Left ventricle myocardium superior (tissue), 1 donor: ENCODE measurements at places on chromosomes 11 and 22. TPM values are rescaled to one million over a fixed set of nuclear protein-coding genes. Genes with fewer than 3 reads are reported as not detected.

- peak; percentile 82 for DNase-seq
These were observed 12.6 kb upstream of the APLNR start for GRCh38 chr11:57249384-57250319.

DNA sequence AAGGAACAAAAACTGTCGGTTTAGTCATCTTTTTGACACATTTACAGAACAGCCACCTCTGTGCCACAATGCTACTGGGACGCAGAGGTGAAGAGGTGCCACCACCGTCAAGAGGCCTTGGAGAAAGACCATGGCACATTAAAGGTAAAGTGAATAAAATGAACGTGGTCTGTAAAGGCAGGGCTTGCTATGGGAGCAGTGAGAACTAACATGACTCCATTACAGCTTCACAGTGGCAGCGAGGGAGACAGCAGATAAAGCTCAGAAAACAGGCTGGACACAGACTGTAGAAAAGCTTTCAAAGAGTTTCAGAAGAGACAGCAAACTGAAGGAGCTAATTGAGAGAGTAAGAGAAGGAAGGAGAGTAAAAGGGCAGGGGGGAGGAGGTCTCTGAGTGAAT, 102.9 kb downstream of the GAB2 start:
- DNase-seq, result no peak

- no peak for DNase-seq
These were observed 343.6 kb upstream of the MTNR1B start for GRCh38 chr11:92625894-92626293.

The HTR3B gene
- total RNA-seq, result not detected

- DNase-seq, result no peak
These were observed 12.3 kb downstream of the LRP5 start for GRCh38 chr11:68324695-68325094.

DNA sequence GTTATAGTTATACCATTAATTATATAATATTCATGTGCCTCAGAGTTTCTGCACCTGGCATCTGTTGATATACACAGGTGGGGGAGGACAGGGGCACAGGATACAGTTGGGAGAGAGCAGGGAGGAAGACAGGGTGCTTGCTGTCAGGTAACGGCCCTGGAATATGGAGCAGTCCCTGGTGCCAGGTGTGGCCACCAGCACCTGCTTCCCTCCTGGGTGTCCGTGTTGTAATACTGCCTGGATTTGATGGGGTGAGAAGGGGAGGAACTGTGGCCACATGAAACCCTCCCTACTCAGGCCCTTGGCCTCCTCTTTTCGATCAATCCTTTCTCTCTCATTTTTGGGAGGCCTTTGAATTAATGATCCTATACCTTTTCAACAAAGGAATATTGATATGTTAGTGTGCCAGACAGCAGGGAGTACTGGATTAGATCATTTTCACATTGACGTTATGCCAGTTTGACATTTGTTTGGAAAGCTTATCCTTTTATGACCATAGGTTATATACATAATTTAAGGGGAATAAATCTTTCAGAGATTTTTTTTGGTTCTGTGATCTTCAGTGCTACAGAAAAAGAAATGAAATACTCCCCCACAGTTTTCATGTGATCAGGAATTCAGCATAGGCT, 88.6 kb downstream of the TEAD1 start:
- DNase-seq, result no peak

DNA sequence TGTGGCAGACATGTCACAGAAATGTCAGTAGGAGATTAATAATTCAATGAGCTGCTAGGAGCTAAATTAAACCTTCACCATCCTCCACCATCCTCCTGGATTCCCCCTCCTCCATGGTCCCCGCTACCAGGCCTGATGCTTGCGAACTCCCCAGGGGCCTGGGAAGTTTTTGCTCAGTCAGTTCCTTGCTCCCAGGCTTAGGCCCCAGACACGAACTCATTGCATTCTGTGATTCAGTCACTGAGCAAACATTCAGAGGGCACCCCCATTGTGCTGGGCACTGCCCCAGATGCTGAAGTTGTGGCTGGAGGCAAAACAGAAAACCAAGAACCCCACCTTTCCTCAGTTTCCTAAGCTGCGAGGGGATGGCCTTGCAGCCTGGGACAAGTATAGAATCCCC, 14.3 kb downstream of the NPTXR start:
- DNase-seq, result no peak

The SPI1 gene
- 11.2 TPM for total RNA-seq

- DNase-seq, result peak; percentile 40
These were observed 98.9 kb upstream of the UBASH3B start for GRCh38 chr11:122556605-122557004.

GRCh38 chr22:35459423-35459894, 59.5 kb downstream of the MCM5 start:
- DNase-seq, result no peak

The SPON1 gene
- total RNA-seq, result 3.4 TPM

The GNG3 gene
- not detected for total RNA-seq

The ANO9 gene
- total RNA-seq, result 1.3 TPM

The OR56A1 gene
- not detected for total RNA-seq

DNA sequence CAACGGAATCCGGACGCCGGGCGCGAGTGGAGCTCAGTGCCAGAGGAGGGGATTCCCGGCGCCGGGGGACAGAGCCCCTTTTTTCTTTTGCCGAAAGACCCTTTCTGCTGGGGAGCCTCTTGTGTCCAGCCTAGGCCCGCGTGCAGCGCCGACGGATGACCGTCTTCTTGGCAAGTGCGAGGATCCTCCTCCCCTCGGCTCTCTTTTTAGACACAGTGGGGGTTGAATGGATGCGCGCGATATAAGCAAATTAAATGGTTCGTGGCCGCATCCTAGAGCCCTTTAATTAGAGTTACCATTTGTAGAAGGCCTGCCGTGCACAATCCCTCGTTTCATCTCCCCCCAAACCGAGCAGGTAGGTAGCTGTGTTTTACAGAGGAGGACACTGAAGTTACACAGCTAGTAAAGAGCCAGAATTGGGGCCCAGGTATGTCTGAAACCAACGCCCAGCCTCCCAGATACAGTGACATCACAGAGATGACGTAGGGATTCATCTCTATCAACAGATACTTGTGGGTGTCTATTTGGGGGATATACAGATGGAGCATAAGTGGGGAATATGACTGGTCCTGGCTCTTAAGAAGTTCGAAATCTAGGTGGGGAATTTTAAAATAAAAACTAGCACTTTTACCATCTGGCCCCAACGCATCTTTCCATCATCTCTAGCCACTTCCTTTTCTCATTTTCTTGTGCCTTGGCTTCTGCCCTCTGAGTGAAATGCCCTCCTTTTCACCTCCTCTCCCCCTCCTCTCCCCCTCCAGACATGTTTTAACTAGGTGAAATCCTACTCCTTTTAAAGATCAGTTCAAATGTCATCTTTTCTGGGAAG, 875 bp downstream of the TCP11L1 start:
- DNase-seq, result no peak

DNA sequence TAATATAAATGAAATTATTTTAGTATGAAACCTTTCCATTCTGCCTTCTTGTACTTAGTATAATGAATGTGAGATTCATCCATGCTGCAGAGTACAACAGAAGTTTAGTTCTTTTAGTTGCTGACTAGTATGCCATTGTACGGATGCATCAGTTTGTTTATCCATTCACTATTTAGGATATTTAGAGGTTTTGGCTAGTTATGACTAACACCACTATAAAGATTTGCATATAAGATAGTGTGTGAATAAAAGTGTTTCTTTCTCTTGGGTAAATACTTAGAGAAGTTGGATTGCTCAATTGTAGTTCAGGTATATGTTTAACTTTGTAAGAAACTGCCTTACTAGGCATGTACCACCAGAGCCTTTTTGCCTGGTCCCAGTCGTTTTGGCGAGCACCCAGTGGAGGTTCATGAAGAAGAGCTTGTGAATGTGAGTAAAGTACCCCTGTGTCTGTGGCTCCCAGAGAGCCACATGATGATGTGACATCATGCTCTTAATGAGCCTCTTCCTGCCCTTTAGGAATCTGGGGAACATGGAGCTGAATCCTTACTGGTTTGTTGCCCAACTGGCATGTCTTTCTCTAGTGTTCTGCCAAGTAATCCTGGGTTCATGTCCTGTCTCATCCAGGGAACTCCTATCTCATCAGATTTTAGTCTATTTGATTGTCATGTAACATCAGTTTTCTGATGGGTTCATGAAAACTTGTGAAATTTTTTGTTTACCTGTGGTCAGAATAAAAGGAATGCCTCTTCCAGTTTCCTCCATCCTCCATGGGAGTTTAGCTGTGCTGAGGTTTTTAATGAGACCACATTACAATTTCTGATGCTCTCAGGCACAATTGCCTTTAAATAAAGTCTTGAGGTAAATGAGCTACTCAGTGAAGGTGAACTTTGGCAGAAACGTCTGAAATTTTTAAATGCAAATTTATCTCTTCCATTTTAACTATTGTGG, 234.8 kb downstream of the CASP12 start:
- no peak for DNase-seq

GRCh38 chr11:41177791-41178190, 281.7 kb downstream of the LRRC4C start:
- DNase-seq, result no peak

The CECR2 gene
- 7.1 TPM for total RNA-seq

DNA sequence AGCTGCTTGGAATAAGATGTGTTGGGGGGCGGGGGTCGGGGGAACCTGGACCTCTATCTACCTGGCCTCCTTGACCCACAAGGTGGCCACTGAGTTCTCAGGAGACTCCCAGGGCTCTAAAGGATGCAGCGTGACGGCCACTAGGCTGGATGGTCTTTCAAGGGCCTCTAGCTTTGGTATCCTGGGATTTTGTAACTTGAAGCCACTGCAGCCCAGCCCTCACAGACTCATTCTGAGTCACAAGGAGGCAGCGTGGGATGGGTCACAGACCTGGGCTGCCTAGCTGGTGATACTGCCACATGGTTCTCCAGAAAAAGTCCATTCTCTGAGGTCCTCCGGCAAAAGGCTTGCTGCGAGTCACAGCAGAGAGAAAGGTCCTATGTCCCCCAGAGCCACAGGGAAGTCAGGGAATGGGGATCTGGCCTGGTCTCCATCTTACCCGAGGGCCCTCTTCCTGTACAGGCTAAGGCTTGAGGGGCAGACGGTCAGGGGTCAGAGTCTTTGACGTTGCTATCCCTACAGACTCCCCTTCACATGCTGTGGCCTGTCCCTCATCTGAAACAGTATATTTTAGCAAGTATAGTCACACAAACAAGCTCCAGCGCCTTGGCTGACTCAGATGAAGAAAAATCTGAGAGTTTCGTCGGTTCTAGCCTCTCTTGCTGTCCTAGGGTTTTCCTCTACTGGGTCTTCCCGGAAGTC, 52.4 kb downstream of the KCNC1 start:
- DNase-seq, result no peak

The APOA5 gene
- not detected for total RNA-seq

The ACTN3 gene
- total RNA-seq, result not detected

- DNase-seq, result no peak
These were observed 24.7 kb upstream of the IL17RA start for GRCh38 chr22:17060126-17060525.

- DNase-seq, result no peak
These were observed 360.6 kb downstream of the BRD1 start for GRCh38 chr22:49466878-49467595.

The SYT7 gene
- total RNA-seq, result 32.5 TPM

- peak; percentile 28 for DNase-seq
These were observed 7.9 kb upstream of the ADORA2A start for GRCh38 chr22:24419475-24419850.

The GRIA4 gene
- not detected for total RNA-seq

The RTN4RL2 gene
- 1.0 TPM for total RNA-seq

DNA sequence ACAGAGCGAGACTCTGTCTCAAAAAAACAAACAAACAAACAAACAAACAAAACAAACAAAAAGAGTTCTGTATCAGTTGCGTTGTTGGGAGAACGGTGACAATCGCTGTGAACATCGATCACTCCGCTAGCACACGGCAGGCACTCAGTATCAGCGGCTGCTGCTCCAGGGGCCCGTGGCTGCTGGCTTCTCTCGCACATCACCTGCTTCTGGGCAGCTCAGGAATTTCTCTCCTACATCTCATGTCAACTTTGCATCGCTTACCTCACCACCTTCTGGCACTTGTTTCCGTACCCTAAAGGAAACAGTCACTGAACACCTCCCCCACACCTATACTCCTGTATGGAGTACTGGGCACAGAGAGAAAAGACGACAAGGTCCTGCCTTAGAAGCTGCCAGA, 70.3 kb upstream of the WNT7B start:
- DNase-seq, result no peak

- DNase-seq, result no peak
These were observed 184.3 kb downstream of the C11orf87 start for GRCh38 chr11:109606256-109606655.

DNA sequence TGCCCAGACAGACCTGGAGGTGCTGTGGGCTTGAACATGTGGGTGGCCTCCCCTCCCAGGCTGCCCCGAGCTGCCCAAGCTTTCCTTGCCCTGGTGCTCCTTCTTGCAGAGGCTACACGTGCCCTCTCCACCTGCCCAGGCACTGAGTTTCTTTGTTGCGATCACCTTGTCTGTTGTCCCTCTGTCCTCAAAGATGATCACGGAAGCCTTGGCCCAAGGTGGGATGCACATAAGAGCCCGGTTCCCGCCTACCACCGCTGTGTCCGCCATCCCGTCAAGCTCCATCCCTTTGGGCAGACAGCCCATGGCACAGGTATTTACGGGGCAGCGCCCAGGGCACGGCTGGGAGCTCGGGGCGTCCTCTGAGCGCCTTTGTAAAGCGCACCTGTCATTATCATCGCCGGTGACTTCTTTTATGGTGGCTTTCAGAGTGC, 67.5 kb downstream of the MED15 start:
- DNase-seq, result no peak

The KCNQ1 gene
- total RNA-seq, result 49.7 TPM

DNA sequence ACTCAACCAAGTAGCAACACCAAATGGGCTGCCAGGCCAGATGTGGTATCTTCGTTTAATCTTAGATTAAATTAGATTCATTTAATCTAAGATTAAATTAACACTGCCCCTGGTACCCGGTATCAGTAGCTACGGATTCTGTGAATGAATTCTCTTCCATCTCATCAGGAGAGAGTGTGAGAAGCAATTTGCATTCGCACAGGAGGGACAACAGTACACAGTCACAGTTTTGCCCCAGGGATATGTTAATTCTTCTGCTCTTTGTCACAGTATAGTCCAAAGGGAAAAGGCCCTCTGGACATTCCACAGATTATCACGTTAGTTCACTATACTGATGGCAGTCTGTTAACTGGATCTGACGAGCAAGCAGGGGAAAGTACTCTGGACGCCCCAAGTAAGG, 22.9 kb downstream of the ASCL2 start:
- DNase-seq, result no peak

The MFRP gene
- not detected for total RNA-seq

DNA sequence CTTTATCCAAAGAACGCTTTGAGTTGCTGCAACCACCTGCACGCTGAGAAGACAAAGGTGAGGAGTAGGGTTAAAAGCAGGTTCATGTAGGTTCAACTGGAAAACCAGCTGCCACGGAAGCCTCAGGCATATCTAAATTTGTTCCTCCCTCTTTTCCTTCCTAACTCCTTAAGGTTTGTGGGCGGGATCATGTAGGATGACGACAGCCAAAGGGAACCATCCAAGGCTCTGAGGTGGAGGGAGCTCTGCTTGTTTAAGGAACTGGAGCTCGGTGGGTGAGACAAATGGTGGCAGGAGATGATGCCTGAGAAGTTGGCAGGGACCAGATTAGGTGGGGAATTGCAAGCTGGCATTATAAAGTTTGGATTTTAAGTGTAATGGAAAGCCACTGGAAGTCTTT, 60.3 kb downstream of the SPON1 start:
- DNase-seq, result no peak
